ENCODE measurements at places on chromosomes 1 and 21. TPM values are rescaled to one million over a fixed set of nuclear protein-coding genes. Genes with fewer than 3 reads are reported as not detected.

- no peak for DNase-seq
These were observed 31.7 kb downstream of the ELK4 start for GRCh38 chr1:205600085-205600484.

DNA sequence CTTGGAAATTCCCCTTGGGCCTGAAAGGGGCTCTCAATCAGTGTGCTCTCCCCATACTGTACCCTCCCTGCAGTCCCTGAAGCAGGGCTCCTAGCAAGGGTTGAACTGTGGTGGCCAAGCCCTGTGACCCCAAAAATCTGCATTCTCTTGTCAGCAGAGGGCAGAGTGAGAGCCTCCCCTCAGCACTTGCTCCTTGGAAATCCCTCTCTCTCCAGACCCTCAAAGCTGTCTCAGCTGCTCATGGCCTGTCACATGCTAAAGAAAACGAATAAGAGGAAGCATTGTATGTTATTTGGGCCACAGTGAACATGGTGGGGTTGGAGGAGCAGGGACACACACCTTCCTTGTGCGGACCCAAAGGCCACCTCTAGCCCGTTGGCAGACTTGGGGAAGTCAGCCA lies 47.2 kb upstream of the SYNC start:
- no peak for DNase-seq

DNA sequence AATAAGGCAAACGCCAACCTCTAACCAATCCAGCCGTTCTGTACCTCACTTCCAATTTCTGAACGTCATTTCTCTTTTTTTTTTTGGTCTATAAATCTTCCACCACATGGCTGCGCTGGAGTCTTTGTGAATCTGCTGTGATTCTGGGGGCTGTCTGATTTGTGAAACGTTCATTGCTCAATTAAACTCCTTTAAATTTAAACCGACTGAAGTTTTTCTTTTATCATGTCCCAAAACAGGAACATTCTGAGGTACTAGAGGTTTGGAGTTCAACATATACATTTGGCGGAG lies 65.5 kb upstream of the BACH1 start:
- DNase-seq, result no peak

DNA sequence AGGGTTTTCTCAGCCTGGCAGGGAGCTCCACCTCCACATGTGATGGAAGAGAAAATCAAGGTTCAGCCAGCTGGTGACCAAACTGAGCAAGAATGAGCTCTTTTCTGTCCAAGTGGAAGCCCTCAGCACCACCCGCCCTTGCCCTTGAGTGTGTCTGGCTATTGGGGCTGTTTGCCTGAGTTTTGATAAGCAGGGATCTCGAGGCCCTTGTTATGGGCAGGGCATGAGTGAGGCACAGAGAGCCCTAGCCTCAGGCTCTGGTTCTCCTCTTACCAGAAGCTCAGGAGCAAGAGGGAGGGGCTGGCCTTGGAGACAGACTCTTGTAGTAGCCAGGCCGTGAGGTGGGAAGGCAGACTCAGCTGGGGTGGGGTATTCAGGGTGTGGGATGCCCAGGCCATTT lies 37.5 kb upstream of the ARF1 start:
- DNase-seq, result no peak

Gene CHD5
- 1.6 TPM for total RNA-seq

Gene INSRR
- not detected for total RNA-seq

GRCh38 chr1:24795236-24795635 lies 50.0 kb downstream of the CLIC4 start:
- DNase-seq, result no peak

Gene LIPI
- not detected for total RNA-seq

DNA sequence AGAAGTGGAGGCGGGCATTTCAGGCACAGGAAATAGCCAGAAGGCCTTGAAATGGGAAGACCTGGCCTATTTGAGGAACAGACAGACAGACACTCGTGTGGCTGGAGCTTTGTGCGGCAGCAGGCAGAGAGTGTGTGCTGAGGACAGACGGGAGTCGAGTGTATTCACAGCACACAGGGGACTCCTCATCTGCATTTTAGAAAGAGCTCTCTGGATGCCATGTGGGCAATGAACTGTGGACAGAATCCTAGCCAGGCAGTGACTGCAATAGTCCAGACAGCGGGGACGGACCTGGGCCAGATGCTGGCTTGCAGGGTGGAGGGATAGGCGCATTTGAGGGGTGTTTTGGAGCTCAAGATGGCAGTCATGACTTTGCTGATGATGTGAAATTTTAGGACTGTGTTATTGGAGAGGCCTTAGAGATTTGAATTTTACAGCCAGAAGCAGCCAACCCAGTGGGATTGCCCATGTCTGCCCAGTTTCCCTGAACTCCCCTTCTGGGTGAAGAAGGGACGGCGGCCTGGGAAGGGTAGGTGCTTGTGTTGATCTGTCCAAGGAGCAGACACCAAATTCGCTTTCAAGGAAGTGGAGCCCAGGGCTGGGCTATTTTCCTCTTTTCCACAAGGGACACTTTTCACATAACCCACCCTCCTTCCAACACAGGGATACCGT lies 43.7 kb downstream of the CHAF1B start:
- no peak for DNase-seq

- DNase-seq, result no peak
These were observed 6.3 kb upstream of the ACBD6 start for GRCh38 chr1:180508725-180509097.

DNA sequence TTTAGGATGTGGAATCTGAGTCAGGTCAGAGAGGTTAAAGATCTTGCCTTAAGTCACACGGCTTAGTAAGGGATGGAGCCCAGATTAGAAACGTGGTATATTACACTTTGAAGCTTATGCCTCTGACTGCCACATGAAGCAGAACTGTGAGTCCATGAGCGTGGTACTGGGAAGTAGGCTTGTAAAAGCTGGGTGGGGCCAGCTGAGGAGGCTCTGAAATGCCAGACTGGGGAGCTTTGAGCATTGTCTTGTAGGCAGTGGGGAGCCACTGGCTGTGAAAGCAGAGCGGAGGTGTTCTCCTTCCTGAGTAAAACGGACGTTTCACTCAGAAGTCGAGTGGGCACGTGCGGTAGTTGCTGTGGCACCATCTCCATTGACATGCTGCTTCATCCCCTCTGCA lies 72.6 kb upstream of the USP24 start:
- DNase-seq, result no peak

Gene SMIM12
- total RNA-seq, result 30.1 TPM

Gene DNASE2B
- 1.9 TPM for total RNA-seq

Gene TXNIP
- total RNA-seq, result 1,079 TPM

Gene GSTM1
- total RNA-seq, result not detected

DNA sequence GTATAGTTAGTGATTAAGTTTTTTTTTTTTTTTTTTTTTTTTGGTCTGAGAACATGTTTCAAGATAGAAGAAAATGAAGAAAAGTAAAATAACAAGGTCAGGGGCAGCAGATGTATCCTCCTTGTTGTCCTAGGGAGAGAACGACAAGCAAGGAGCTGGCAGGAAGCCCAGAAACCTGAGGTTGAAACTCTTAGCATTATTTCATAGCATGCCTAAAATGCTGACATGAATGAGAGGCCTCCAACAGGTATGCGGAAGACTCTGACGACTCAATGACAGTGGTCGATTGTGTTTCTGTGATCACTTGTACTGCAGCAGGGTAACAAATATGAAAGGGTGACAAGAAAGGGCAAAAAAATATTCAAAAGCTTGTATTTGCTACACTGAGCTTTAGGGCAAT lies 415.9 kb downstream of the PLA2G4A start:
- no peak for DNase-seq

DNA sequence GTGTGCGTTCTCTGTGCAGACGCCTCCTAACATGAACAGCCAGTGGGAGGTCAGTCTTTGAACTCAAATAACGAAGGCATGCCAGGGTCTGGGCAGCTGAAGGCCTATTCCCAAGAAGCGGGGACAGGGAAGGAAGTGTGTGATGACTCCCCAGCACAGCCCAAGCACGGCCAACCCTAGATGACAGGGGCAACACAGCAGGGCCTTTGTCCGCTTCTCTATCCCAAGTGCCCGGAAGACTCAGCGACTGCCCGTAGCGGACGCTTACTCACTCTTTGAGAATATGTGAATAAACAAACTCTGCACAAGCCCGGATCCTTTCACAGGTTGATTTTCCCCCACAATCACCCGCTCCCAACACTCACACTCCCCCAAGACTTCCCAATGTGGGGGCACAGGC lies 11.2 kb downstream of the C1orf198 start:
- no peak for DNase-seq

DNA sequence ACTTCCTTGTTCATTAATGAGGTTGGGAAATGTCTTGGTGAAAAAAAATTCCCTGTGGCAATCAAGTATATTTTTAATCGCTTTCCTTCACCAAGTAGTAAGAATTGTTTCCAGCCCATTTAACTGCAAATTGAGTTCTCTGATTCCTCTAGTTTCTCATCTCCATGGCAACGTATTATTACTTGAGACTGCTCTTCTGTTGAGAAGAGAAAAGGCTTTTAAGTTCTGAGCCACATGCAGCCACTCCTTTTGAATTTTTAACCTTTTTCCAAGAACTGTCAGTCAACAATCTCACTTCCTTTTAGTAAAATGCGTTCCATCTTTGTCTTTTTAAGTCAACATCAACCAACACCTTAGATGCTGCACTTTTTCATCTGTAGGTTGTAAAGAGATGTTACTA lies 75.7 kb upstream of the KIAA1614 start:
- no peak for DNase-seq

DNA sequence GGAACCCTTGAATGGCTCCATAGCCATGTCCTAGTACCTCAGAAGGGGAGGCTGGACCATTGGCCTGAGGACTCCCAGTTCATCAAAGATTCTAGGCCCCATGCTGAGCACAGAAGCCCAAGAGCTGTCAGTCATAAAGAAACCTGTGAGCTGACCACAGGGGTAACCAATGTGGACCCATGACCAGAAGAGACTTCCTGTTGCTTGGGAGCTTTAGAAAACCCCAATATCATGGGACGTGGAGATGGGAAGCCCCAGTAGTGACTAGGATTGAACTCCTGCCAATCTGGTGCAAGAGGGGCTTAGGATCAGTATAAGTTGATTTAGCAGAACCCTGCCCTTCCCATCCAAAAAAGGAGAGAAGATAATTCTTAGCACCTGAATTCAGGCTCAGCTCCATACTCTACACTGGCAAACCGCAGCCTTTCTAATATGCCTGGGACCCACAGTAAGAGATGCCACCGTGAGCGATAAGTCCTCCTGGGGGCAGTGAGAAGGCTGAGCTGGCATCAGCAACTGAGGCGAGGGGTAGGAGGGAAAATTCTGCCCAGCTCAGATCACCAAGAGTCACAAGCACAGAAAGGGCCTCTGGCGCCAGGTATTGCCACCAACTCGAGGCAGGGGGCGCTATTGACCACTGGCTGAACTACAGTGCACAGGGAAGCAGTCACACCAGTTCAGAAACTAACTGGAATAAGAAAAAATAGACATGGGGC lies 108.9 kb downstream of the CAPN8 start:
- peak; percentile 71 for DNase-seq

DNA sequence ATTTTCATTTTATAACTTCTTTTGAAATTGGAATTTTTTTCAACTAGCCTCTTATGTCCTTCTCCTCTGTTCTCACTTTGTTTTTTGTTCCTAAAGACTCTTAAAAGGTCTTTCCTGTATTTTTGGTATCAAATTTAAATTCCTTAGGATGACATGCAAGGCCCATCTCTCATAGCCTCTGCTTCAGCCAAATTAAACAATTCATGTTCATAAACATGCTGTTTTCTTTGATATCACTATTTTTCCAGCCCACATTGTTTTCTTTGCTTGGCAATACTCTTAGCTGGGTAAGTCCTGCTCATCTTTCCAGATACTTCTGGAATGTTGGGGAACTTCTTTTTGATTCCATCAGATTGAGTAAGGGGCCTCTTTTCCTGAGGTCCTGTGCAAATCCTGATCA lies 55.8 kb upstream of the GPR88 start:
- no peak for DNase-seq

GRCh38 chr1:7991504-7992440 lies 30.3 kb downstream of the PARK7 start:
- DNase-seq, result no peak

GRCh38 chr1:177780096-177780700 lies 189.7 kb downstream of the SEC16B start:
- DNase-seq, result no peak

- no peak for DNase-seq
These were observed 64.0 kb upstream of the BCL10 start for GRCh38 chr1:85340427-85340826.

- DNase-seq, result no peak
These were observed 667.1 kb downstream of the LTN1 start for GRCh38 chr21:28325618-28326017.
